ENCODE measurements at places on chromosomes 6 and 20. TPM values are rescaled to one million over a fixed set of nuclear protein-coding genes. Genes with fewer than 3 reads are reported as not detected.

DNA sequence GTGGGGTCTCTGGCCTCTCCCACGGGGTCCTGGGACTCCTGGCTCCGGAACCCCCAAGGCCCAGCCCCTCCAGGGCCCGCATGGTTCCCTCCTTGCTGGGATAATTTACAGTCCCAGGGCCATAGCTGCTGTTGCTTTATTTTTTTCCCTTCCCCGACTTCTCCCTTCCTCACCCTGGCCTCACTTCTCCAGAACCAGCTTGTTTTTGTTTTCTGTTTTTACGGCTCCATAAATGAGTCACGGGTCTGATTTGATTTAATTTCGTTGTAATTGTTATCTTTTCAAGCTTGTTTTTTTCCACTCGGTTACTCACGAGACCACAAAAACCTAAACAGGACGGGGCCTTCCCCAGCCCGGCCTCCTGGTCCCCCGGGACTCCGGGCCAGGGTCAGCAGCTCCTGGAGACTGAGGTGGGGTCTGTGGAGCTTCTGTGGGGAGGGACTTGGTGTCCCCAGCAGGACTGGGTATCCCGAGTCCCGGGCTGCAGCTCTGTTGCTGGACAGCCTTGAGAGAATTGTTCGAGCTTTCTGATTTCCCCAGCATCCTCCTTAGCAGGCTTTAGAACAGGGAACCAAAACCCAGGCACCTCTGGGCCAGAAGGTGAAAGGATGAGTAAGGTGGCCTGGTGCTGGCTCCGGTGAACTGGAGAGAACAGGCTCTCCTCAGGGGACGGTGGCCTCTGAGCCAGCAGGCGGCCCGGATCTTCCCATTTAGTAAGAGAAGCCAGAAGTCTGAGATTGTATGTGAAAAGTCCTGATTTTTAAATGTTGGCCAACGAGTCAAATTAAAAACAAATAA is 94.9 kb downstream of the CEBPB start:
- DNase-seq: no peak

DNA sequence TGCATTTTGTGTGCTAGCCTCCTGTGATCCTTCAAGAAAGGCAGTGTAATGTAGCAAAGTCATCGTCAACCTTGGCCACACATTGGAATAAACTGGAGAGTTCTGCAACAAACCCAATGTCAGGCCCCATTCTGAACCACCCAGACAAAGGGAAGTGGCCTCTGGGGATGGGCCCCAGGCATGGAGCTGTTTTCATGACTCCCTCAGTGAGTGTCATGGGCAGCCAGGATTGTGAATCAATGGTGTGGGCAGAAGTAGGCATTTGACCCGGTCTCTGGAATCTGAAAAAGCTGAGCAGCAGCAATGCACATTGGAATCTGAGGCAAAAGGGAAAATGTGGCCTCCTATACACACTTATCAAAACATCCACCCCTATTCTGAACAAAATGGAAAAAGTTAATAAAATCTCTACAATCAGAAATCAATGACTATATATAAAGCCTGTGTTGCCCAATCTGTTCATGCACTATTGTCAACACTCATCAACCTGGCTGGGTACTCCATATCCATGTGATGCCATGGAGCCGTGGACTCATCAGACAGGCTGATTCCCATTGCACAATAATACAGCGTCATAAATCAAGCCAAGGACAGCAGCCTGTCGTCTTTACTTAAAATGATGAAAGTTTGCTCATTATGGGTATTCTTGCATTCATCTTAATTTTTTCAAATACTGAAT is 134.9 kb upstream of the STMND1 start:
- DNase-seq: no peak

DNA sequence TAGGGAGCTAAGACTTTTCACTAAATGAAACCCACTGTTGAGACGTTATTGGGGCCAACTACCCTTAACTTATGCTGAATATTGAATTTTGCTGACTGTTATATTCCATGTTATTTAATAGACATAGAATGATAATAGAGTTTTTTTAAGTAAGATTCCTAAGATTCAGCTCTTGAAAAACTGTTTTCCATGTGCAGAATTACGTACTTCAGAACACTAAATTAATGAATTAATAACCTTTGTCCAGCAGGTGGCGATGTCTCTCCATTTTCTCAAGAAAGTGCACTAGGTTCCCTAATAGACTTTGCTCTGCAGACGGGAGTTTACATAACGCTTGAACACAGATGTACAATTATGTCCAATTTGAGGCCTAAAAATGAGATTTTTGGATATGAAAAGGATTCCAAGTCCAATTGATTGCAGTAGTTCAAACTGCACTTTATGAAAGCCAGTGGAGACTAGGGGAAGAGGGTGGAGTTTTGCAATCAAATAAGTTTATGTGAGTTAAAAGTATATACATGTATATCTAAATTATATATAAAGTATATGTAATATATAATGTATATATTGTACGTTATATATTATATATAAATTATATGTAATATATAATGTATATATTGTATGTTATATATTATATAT is 282.1 kb downstream of the UST start:
- DNase-seq: peak; percentile 63

DNA sequence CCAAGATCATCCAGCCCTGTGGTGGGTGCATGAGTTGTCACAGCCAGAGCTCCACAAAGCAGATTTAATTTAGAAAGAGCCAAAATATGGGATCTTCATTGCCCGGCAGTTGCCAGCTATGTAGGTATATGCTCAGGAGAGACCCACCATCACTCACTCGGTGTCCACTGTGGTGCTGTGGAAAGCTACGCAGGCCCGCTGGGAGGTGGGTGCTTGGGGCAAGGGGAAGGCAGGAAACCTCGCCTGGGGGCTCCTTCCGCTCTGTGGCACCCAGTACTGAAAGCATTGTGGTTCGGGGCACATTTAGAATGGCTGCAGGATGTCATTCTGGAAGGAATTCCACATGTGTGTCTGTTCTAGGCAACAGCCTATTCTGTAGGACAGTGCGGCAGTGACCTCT is 259.9 kb downstream of the TAF4 start:
- no peak for DNase-seq

GRCh38 chr6:83160167-83160566 is 32.9 kb downstream of the PGM3 start:
- DNase-seq: no peak

DNA sequence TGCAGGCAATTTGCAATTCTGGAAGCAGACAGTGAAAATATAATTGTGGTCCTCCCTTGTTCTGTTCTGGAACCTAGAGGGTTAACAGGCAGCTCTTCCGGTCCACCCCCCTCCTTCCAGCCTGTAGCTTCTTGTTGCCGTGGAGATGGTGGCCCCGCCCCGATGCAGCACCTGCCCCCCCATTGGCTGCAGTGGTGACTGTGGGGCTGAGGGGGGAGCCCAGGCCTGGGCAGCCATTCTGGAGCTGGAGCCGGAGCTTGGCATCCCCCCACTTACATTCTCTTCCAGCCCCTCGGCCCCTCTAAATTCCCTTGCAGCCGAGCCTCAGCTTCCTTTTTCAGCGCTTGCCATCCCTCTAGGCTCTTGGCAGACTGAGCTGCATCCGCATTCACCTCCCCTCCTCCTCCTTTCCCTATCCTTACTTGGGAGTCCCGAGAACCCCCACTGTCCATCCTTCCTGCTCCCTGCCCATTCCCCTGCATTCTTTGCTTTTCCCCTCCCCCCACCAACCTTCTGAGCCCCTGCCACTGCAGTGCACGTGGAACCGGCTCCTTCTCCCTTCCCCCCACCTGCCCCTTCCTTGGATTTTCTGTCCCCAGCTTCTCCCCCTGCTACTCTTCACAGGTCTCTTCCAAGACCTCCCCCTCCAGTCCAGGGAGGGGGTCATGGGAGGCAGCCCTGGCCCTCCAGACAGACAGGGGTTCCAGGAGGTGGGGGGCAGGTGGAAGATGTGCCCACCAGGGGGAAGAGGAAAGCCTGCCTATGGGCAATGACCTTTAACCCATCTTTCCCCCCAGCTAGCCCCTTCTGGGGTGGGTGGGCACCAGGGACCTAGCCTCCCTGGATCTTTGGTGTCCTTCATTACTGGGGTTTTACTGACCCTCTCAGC is 11.4 kb downstream of the SYNGAP1 start:
- peak; percentile 70 for DNase-seq

DNA sequence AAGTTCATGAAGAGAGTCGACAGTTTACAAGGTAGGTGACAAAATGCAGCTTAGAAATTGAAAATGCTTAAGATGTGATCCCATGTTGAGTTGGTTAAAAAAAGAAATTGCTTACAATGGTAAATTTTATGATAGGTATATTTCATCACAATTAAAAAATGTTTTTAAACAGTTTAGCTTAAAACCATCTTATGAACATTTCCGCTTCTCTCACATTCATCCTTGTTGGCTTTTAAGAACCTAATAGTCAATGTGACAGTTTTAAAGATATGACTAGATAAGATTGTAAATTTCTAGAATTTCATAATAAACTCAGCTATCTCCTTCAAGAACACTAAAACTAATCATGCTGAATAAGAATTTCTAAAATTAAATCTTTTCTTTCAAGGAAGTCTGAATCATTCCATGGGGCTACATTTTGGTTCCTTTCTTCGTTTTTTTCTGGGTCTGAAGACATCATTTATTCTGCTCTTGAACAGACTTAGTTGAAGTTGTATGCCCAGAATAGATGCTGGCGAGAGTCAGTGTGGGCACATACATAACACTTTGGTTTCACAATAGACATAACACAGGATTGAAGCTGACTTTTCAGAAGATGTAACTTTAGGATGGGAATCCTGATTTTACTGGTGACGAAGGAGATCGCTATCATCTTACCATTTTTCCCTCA is 35.9 kb upstream of the LTV1 start:
- DNase-seq: no peak

- DNase-seq: no peak
Observed at GRCh38 chr6:159913375-159913774, 22.6 kb downstream of the MAS1 start.

DNA sequence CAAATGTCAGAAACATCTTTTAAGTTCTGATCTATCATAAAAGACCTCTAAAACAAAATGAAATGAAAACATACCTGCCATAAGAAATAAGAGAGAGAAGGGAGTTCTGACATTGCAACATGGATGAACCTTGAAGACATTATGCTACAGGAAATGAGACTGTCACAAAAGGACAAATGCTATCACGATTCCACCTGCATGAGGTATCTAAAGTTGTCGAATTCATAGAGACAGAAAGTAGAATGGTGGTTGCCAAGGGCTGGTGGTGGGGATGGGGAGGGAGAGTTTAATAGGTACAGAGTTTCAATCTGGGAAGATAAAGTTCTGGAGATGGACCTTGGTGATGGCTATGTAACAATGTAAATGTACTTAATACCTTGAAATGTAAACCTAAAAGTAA is 3.3 kb downstream of the EZR start:
- DNase-seq: no peak

DNA sequence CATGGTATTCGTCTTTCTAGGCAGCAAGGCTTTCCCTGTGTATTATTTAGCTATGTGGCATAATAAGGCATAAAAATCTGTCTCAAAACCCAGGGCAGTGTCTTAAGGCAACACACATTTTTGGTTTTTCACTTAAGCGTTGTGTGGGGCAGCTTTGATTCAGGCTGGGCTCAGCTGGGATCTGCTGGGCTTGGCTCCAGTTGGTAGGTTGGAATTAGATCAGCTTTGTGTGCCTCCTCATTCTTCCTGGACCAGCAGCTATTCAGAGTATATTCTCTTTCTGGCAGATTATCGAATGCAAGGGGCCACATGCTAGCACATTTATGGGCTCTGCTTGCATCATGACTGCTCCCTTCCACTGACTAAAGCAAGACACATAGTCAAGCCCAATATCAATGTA is 487.9 kb downstream of the RFPL4B start:
- DNase-seq: no peak

DNA sequence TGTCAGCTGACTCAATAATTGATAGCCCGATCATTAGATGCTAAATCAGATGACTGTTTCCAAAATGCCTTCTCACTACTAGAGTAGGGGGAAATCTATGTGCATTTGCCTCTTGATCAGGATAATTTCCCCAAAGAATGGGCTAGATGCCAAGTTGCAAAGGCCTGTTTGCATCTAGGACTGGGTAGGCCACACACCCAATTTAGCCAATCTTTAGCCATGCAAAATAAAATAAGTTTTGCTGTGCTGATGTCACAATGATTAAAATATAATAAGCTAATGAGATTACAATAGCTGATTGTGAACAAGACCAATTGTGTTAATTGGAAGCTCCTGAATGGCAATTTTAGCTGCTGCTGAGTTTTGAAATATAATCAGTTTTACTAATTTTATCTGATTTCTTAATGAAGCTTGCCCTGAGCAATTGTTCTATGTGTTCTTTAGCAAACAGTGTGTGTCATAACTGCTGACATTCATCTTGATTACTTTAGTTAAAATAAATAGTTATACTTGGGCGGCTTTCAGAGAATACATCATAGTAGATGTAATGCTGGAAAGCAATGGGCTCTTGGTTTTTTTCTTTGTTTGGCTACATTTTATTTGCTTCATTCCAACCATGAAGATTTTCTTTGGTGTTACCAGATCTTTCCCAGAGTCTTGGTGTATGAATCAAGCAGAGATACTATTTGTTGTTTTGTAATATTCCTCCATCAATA is 973.2 kb upstream of the SLC35B3 start:
- DNase-seq: no peak

DNA sequence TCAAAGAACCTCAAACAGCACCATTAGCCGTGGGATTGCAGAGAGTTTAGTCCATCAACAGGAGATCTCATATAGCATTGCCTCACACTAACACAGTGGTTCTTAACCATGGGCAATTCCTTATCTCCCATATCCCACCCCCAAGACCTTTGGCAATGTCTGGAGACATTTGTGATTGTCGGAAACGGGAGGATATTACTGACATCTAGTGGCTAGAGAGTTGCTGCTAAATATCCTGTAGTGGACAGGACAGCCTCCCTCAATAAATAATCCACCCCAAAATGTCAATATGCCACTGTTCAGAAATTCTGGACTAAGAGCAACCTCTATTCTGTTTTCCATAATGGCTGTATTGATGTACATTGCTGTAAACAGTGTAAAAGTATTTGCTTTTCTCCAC is 210.1 kb upstream of the CCN2 start:
- DNase-seq: no peak

- no peak for DNase-seq
Observed at GRCh38 chr6:168562576-168563151, 121.7 kb downstream of the SMOC2 start.

DNA sequence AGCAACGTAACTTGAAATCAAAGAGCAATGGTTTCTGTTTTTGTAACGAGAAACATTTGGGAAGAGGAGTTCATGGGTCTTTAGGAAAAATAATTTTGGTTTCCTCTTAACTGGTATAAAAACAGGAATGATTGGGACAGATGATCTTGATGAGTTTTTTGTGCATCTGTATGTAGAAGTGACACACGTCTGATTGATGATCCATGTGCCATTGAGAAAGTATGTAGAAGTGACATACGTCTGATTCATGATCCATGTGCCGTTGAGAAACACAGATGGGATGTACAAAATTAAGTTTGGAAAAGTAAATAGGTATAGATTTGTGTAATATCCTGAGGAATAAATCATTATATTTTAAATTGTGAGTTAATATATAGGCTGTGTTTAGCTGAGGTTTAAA is 2.1 kb downstream of the KIAA1586 start:
- DNase-seq: no peak

OPRL1 gene
- total RNA-seq: not detected

ANKEF1 gene
- total RNA-seq: 1.6 TPM

PPIL6 gene
- total RNA-seq: 0.46 TPM

CENPW gene
- total RNA-seq: 36.5 TPM

ECT2L gene
- total RNA-seq: not detected

BPIFB4 gene
- total RNA-seq: not detected

LY6G6C gene
- not detected for total RNA-seq

STMND1 gene
- total RNA-seq: not detected

ERVFRD-1 gene
- total RNA-seq: not detected

TMC2 gene
- total RNA-seq: not detected

SDCBP2 gene
- 2.2 TPM for total RNA-seq

All from activated T-cell treated with anti-CD3 and anti-CD28 coated beads, Interleukin-2, amount 50 U/mL, for 4 hours (primary cell).